Fibroblast of skin of right quadriceps (primary cell): ENCODE measurements at places on chromosomes 11 and 22.

- no peak for DNase-seq
These were observed 271.9 kb downstream of the ST3GAL4 start for GRCh38 chr11:126627421-126627820.

- no peak for DNase-seq
These were observed 1.0 kb downstream of the PIWIL4 start for GRCh38 chr11:94568200-94568599.

DNA sequence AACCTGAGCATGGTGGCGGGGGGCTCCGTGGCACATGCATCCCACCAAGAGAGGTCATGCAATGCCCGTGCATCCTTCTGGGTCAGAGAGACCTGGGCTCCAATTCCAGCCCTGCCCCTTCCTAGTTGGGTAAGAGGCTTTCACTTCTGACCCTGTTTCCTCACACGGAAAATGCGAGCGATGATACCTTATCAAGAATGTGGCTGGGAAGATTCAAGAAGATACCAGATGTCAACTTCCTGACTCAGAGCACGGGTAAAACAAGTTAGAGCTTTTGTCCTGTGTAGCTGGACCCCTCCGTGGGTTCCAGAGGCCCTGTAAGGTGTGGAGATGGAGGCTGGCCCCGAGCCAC, 8.7 kb upstream of the DGKZ start:
- DNase-seq, result no peak

DNA sequence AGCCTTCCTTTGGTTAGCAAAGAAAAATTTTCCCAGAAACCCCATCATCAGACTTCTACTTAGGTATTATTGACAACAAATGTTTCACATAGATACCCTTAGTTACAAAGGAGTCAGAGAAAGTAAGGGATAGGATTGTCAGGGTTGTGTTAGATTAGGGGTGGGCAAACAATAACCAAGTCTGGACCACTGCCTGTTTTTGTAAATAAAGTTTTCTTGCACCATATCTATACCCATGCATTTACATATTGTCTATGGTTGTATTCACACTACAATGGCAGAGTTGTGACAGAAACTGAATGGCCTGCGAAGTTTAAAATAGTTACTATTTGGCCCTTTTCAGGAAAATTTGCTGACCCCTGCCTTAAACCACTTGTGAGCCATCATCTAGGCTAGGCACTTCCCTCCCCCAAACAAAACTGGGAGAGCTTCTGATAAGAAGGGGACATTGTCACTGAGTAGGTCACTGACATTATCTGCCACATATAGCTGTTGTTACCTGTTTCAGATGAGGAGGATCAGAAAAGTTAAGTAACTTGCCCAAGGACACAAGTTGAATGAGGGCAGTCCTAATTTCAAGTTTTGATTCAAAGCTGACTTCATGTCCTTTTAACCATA, 40.7 kb upstream of the TMEM135 start:
- DNase-seq, result no peak

DNA sequence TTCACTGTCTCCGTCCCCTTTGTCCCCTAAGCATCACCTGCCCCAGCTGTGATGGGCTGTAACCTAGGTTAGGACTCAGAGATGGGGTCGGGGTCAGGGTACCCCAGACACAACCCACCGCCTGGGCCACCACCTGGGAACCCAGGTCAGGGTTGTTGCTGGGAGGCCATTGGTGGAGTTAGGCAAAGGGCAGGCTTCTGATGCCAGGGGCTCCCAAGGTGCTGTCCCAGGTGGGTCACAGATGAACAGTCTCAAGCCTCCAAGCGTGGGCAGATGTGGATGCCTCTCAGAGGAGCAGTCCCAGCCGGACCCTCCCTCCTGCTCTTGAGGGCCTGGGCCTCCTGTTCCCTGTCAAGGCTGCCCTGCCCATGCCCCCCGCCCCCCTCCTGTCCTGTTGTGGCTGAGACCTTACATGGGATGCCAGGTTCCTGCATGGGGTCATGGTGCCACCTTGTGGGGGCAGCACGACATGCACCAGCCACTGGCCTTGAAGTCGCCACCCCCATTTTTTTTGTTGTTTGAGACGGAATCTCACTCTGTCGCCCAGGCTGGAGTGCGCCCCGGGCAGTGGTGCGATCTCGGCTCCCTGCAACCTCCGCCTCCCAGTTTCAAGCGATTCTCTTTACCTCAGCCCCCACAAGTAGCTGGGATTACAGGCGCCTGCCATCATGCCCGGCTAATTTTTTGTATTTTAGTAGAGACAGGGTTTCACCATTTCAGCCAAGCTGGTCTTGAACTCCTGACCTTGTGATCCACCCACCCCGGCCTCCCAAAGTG, 12.1 kb downstream of the GATD1 start:
- DNase-seq, result peak; percentile 38

GRCh38 chr22:38455530-38456271, 702 bp upstream of the KCNJ4 start:
- DNase-seq, result peak; percentile 30

- DNase-seq, result no peak
These were observed 139.5 kb upstream of the CADM1 start for GRCh38 chr11:115643549-115644270.

GRCh38 chr22:39806109-39806508, 87.5 kb downstream of the ENTHD1 start:
- no peak for DNase-seq

DNA sequence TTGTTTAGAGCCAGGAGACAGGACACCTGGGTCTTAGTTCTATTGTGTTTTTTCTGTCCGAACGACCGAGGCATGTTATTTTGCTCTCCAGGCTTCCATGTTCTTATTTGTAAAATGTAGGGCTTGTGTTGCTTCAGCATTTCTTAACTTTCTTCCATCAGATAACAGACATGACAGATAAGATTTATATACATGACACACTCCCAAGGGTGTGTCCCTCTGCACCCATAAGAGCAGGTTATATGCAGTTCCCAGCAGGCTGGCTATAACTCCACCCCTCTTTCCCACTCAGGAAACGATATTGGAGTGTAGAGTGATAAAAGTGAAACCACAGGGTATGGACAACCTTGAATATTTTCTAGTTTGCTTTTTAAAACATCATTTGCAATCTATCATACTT, 65.8 kb downstream of the APIP start:
- DNase-seq, result no peak

- DNase-seq, result no peak
These were observed 15.5 kb upstream of the OR52K1 start for GRCh38 chr11:4466871-4467442.

- DNase-seq, result no peak
These were observed 454.6 kb downstream of the MIAT start for GRCh38 chr22:27111796-27112672.

DNA sequence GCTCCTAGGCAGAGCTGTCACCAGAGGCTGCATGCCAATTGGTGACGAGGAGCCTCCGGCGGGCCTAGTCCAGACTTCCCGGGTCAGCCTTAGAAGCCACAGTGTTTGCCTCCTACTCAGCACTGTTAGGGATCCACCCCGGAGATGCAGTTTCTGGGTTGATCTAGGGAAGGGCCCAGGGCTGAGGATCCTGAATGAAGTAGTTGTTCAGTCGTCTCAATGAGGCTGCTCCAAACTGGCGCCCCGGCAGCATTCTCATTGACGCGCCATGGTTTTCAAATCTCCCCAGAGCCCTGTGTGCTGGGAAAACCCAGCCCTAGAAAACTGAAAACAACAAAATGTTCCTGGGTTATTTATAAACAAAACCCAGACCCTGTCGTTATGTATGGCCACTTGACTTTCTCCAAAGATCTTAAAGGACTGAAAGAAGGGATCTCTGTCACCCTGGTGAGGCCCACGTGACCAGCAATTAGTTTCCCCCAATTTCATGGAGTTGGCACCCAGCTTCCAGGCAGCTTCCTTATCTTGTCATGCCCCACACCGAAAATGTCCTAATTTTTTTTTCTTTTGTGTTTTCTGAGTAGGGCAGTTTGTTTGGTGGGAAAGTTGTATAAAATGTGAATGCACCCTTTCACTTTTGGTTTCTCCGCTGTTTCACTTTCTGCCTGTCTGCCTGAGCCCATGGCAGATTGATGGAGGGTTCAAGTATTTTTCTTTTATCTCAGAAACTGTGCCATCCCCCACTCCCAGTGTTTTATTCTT, 2.0 kb upstream of the EHD1 start:
- DNase-seq, result no peak
